ENCODE measurements at places on chromosomes 6 and 20. TPM values are rescaled to one million over a fixed set of nuclear protein-coding genes. Genes with fewer than 3 reads are reported as not detected.

Gene SLC26A8
- 0.11 TPM for polyA plus RNA-seq

Gene HFE
- polyA plus RNA-seq = 3.4 TPM

Gene ABHD16B
- polyA plus RNA-seq = 0.12 TPM

Gene SRMS
- polyA plus RNA-seq = not detected

Gene TAAR2
- not detected for polyA plus RNA-seq

Gene POU3F2
- not detected for polyA plus RNA-seq

Gene CRISP2
- polyA plus RNA-seq = 0.96 TPM

Gene UST
- 3.7 TPM for polyA plus RNA-seq

Gene CTAGE9
- polyA plus RNA-seq = not detected

Gene FAM184A
- polyA plus RNA-seq = 6.4 TPM

Gene RAB5IF
- 45.1 TPM for polyA plus RNA-seq

Gene COL11A2
- polyA plus RNA-seq = 2.9 TPM

Gene TMEM244
- not detected for polyA plus RNA-seq

Data from pancreas (tissue), 10 donors.